ENCODE measurements at places on chromosomes 3 and 15.
A peak's percentile ranks its signal among the peaks of the same experiment; 100 is the strongest.

- DNase-seq = no peak
Measured at GRCh38 chr15:97654481-97655076, 305.9 kb upstream of the ARRDC4 start.

GRCh38 chr3:112411425-112411824 lies 78.5 kb downstream of the CD200 start:
- no peak for DNase-seq

DNA sequence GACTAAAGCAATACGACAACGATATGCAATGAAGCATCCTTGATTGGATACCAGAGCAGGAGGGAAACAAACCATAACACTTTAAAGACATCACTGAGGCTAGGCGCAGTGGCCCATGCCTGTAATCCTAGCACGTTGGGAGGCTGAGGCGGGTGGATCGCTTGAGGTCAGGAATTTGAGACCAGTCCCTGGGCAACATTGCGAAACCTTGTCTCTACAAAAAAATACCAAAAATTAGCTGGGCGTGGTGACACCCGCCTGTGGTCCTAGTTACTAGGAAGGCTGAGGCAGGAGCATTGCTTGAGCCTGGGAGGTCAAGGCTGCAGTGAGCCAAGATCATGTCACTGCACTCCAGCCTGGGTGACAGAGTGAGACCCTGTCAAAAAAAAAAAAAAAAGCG lies 33.9 kb upstream of the BHLHE40 start:
- DNase-seq = no peak

DNA sequence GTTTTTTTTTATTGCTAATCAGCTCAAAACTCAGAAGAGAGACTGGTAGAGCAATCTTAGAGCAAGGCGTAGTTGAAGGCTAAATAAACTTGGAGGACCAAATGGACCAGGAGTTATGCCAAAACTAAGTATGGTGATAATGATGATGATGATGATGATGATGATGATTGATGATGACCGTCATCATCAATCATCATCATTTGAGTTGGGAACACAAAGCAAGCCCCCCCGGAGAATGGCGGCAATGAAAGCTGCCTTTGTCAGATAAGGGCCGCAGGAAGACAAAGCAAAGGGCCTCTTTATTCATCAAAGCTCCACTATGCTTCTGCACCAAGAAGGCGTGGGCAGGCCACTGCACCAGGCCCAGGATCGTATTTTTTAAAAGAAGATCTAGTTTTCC lies 82.1 kb upstream of the RAD18 start:
- DNase-seq = no peak

DNA sequence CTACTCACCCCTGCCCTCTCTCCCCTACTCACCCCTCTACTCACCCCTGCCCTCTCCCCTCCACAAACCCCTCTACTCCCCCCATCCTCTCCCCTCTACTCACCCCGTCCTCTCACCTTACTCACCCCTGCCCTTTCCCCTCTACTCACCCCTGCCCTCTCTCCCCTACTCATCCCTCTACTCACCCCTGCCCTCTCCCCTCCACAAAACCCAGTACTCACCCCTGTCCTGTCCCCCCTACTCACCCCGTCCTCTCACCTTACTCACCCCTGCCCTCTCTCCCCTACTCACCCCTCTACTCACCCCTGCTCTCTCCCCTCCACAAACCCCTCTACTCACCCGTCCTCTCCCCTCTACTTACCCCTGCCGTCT lies 14.2 kb downstream of the BFSP2 start:
- no peak for DNase-seq

- no peak for DNase-seq
Measured at GRCh38 chr3:197431346-197431910, 124.3 kb downstream of the BDH1 start.

GRCh38 chr15:68582864-68583263 lies 4.1 kb downstream of the CORO2B start:
- DNase-seq = no peak

GRCh38 chr3:188220097-188220788 lies 66.3 kb downstream of the LPP start:
- no peak for DNase-seq

- DNase-seq = no peak
Measured at GRCh38 chr3:150825192-150825915, 62.4 kb upstream of the SIAH2 start.

- DNase-seq = no peak
Measured at GRCh38 chr3:186946756-186947375, 16.5 kb downstream of the ST6GAL1 start.

- no peak for DNase-seq
Measured at GRCh38 chr3:70811880-70812279, 499.4 kb upstream of the MDFIC2 start.

DNA sequence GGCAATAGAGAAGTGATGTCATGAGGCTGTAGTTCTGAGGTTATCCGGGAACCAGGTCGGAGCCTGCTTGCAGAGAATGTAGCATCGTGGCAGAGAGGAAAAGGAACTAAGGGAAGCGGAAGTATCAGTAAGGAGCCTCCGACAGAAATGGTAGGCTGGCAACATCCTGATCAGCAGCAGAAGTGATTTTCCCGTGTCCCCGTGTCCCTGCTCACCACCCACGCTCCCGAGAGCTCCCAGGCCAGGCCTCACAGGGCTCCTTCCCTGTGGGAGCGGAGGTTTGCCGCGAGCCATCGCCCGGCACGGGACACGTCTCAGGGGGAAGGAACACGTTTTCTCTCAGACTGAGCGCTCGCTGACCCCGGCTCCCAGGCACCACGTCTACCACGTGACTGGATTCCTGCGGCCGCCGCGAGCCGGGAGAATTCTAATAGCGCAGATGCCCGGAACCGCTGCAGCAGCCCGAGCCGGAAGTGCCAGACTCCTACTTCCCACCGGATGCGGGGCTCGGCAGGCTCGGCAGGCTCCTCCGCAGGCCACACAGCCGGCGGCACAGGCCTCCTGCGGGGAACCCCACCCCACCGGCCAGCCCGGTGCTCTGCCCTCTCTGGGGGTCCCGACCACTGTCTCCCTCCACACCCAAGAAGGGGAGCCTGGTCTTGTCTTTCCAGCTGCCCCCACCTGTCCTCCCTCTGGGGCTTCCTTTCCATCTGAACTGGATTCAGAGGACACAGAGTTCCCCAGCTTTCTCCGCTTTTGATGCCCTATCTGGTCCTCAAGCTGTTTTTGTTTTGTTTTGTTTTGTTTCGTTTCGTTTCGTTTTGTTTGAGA lies 99.3 kb downstream of the BDH1 start:
- peak; percentile 5 for DNase-seq

- DNase-seq = no peak
Measured at GRCh38 chr15:78093242-78094020, 1.1 kb downstream of the SH2D7 start.

DNA sequence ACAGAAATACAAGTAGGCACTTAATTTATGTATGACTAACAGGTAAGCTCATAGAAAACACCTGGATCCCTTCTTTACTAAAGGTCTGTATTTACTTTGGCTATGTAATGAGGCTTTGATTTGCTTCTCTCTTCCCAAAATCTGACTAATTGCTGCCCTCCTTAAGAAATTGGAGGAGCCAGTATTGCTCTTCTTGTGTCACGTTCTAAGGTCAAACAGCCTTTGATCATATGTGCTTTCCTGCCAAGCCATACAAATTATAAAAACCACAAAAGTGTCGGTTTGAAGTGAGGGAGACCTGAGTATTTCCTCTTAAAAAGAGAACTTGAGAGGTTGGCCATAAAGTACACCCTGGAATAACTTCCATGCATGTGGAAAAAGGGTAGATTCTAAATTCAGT lies 112.1 kb upstream of the MB21D2 start:
- no peak for DNase-seq

GRCh38 chr3:104460477-104461406 lies 906.0 kb upstream of the ALCAM start:
- DNase-seq = no peak

DNA sequence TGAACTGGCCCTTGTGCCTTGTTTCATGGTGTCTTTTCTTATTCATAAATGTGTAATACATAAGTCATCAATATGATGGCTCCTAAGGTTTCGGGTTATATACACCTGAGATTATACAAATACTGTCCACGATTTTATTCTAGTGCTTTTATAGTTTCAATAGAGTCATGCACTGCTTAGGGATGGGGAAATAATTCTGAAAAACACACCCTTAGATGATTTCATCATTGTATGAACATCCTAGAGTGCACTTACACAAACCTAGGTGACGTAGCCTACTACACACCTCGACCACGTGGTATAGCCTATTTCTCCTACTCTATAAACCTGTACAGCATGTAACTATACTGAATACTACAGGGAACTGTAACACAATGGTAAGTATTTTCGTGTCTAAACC lies 988.8 kb upstream of the NR2F2 start:
- DNase-seq = no peak

GRCh38 chr15:88161636-88162035 lies 94.9 kb downstream of the NTRK3 start:
- DNase-seq = no peak
